Neural progenitor cell (in vitro differentiated cells): ENCODE measurements at places on chromosomes 7 and 10. TPM values are rescaled to one million over a fixed set of nuclear protein-coding genes. Genes with fewer than 3 reads are reported as not detected.

The UNCX gene
- total RNA-seq: not detected in 2 replicates

The GNAI1 gene
- total RNA-seq: 56.9 and 91.3 TPM in 2 replicates

The AGMO gene
- 0.30 and 0.59 TPM in 2 replicates for total RNA-seq

The CLDN4 gene
- total RNA-seq: 2.8 TPM in 1 of 2 replicates, not detected in the other

The HMX2 gene
- 0.15 and 0.21 TPM in 2 replicates for total RNA-seq

The MYL10 gene
- total RNA-seq: not detected in 2 replicates

The TRIM73 gene
- 0.17 and 4.4 TPM in 2 replicates for total RNA-seq

The FAM25C gene
- total RNA-seq: not detected in 2 replicates

The NPSR1 gene
- total RNA-seq: not detected in 2 replicates

DNA sequence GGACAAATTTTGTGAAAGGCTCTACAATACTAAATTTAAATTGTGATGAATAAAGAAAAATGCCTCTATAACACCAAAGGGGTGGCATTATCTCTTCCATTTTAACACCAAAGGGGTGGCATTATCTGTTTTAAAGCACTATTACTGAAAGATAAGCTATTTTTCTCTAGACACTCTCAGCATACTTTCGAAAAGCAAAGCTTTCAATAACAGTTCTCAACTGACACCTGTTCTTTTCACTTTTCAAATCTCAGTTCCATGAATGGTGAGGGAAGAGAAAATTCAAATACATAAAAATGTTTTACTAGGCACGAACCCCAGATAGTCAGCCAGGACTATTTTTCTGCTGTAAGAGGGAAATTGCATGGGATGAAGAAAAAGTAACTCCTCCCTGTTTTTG is 103.8 kb downstream of the CPEB3 start:
- H3K4me3 ChIP-seq: no peak overlapping the region
- no peaks in the 10 kb centered on the region for H3K27me3 ChIP-seq
- no peak overlapping the region for H3K27ac ChIP-seq

GRCh38 chr10:116668446-116668845 is 47.7 kb downstream of the PNLIPRP2 start:
- H3K27me3 ChIP-seq: no peaks in the 10 kb centered on the region
- DNase-seq: no peak
- H3K4me3 ChIP-seq: no peak overlapping the region
- H3K4me1 ChIP-seq: peaks cover 10% of the 10 kb centered on the region

GRCh38 chr7:99525713-99526440 is 21.4 kb downstream of the ZKSCAN5 start:
- peak; percentile 17 for DNase-seq
- H3K36me3 ChIP-seq: peaks cover 19% of the 10 kb centered on the region
- no peaks in the 10 kb centered on the region for H3K4me1 ChIP-seq

- H3K27ac ChIP-seq: no peak overlapping the region
- H3K4me1 ChIP-seq: no peaks in the 10 kb centered on the region
- H3K36me3 ChIP-seq: no peaks in the 10 kb centered on the region
- no peak overlapping the region for H3K4me3 ChIP-seq
- no peak for DNase-seq
These were observed 41.7 kb downstream of the PPP1R3C start for GRCh38 chr10:91590904-91591796.

- peaks cover 7% of the 10 kb centered on the region for H3K27me3 ChIP-seq
- H3K4me1 ChIP-seq: peaks cover 5% of the 10 kb centered on the region
- H3K27ac ChIP-seq: no peak overlapping the region
These were observed 52.3 kb upstream of the COL13A1 start for GRCh38 chr10:69749178-69750010.

DNA sequence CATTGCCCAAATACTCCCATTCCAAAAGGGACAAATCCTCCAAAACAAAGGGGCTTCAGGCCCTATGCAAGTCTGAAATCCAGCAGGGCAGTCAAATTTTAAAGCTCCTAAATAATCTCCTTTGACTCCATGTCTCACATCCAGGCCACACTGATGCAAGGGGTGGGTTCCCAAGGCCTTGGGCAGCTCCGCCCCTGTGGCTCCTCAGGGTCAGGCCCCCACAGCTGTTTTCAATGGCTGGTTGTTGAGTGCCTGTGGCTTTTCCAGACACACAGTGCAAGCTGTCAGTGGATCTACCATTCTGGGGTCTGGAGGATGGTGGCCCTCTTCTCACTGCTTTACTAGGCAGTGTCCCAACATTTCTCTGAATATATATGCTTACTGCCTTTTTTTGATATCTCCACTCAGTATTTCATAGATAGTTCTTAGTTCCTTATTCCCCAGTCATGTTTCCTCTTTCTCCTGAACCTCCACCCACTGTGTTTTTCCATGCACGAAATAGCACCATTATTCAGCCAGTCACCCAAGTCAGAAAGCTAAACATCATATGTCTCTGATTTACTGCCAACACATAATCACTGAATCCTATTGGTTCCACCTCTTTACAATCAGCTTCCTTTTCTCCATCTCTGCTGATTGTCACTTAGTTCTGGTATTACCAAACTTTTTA is 172.6 kb upstream of the CACNA2D1 start:
- no peak overlapping the region for H3K27ac ChIP-seq
- no peaks in the 10 kb centered on the region for H3K36me3 ChIP-seq
- no peak for DNase-seq
- H3K4me1 ChIP-seq: no peaks in the 10 kb centered on the region
- no peak overlapping the region for H3K4me3 ChIP-seq

GRCh38 chr7:106152313-106152665 is 40.2 kb upstream of the SYPL1 start:
- no peaks in the 10 kb centered on the region for H3K36me3 ChIP-seq
- no peak for DNase-seq
- no peaks in the 10 kb centered on the region for H3K4me1 ChIP-seq
- no peaks in the 10 kb centered on the region for H3K27me3 ChIP-seq
- no peak overlapping the region for H3K27ac ChIP-seq
- H3K4me3 ChIP-seq: no peak overlapping the region

GRCh38 chr7:67343572-67343971 is 346.9 kb downstream of the TYW1 start:
- no peak overlapping the region for H3K27ac ChIP-seq
- no peaks in the 10 kb centered on the region for H3K4me1 ChIP-seq
- no peaks in the 10 kb centered on the region for H3K36me3 ChIP-seq

DNA sequence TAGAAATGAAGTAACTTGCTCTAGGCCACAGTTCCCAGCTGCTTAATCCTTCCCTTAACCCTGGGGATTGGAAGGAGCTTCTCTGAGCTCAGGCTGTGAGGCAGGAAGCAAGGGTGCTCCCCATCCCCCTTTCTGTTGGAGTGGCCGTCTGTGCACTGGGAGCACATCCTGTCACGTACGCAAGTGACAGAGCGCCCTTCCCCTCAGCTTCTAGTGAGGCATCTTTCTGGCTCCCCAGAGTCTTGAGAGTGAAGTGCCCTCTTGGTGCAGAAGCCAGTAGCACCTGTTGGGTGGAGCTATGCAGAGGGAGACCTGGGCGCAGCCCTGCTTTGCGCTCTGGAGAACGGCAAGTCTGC is 47.8 kb downstream of the SHH start:
- no peaks in the 10 kb centered on the region for H3K27me3 ChIP-seq
- peaks cover 4% of the 10 kb centered on the region for H3K4me1 ChIP-seq
- H3K27ac ChIP-seq: no peak overlapping the region
- H3K4me3 ChIP-seq: no peak overlapping the region
- no peak for DNase-seq

DNA sequence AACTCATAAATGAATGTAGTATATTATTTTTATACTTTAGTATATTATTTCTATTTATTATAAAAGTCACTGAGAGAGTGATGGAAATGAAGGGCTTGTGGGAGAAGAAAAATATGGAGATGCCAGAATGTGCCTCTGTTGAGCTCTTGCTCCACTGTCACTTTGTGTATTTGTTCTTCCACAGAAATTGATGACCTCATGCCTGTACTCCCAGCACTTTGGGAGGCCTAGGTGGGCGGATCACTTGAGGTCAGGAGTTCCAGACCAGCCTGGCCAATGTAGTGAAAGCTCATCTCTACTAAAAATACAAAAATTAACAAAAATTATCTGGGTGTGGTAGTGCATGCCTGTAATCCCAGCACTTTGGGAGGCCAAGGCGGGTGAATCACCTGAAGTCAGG is 76.4 kb upstream of the STK17A start:
- H3K36me3 ChIP-seq: no peaks in the 10 kb centered on the region
- H3K27me3 ChIP-seq: no peaks in the 10 kb centered on the region
- no peak for DNase-seq

DNA sequence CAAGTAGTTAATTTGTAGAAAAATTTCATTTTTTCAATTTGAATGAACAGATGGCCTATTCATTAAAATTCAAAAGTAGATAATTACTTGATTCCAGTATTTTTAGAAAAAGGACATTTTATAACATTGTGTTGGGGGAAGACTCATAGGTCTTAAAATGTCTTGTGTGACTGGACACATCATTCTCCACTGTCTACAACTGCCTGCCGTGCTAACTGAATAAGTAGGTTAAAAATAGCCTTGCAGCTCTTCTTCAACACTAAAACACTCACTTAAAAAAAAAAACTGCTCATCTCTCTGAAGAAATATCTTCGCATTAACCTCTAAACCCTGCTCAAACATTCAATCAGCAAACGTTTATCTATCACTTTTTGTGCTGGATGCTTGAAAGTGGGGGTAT is 253.8 kb downstream of the CSTF2T start:
- no peak overlapping the region for H3K4me3 ChIP-seq
- no peak for DNase-seq
- no peaks in the 10 kb centered on the region for H3K36me3 ChIP-seq

DNA sequence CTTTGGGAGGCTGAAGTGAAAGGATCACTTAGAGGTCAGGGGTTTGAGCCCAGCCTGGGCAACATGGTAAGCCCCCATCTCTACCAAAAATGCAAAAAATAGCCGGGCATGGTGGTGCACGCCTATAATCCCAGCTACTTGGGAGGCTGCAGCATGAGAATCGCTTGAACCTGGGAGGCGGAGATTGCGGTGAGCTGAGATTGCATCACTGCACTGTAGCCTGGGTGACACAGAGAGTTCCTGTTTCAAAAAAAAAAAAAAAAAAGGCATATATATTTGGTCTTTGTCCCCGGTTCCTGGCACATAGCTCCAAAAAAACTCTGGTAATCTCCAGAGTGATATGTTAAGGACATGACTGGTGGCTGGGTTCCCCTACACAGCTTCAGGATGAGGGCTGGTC is 147.3 kb downstream of the SEC23IP start:
- no peak overlapping the region for H3K4me3 ChIP-seq
- no peak for DNase-seq
- no peaks in the 10 kb centered on the region for H3K36me3 ChIP-seq

DNA sequence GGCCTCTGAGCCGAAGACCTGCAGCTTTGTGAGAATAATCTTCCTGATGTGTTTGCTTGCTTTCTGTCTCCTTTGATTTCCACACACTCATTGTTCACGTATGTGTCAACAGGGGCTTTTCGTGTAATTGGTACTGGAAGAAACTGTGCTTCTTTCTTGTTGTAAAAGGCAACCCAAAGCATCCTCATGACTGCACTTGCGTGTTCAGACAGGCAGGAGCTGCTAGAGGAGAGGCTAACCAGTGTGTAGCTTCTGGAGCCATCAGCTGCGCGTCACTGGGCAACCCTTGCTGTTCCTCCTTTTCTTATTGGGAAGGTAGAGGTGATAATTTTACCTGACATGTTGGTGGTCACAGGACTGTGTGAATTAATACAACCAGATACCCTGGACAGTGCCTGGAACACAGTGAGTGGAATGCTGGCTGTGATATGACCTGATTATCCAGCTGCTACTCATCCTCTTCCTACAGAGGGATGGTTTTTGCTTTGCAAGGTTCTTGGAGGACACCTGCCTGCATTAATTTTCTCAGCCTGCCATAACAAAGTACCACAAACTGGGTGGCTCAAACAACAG is 213.0 kb downstream of the ABCA13 start:
- H3K36me3 ChIP-seq: no peaks in the 10 kb centered on the region
- H3K27ac ChIP-seq: no peak overlapping the region
- no peaks in the 10 kb centered on the region for H3K4me1 ChIP-seq
- no peak overlapping the region for H3K4me3 ChIP-seq
- H3K27me3 ChIP-seq: no peaks in the 10 kb centered on the region
- peak; percentile 28 for DNase-seq

DNA sequence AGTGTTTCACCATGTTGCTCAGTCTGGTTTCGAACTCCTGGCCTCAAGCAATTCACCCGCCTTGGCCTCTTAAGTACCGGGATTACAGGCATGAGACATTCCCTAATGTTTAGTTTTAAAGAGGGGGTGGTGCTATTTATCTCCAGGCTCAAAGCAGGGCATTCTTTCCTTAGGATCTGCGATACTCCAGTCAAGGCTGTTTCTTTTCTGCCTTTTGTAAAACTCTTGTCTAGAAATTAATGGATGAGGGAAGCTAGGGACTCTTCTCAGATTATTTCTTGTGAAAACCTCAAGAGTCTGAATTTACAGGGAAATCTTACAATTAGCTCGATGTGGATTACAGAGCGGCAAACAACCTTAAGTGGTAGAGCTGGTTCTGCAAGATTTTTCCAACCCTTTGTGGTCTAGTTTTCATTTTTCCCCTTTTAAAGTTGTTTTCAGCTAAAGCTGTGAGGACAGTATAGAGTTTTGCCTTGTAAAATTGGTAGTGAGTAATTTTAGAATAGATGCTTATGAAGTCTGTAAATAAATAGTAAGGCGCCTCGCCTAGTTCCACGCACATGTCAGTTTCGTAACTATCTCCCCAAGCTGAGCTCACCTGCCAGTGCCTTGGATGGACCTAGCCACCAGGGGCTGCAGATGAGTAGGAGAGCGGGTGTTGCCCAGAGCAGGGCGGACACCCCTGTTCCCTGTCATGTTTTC is 53.1 kb downstream of the CUX1 start:
- no peak overlapping the region for H3K4me3 ChIP-seq
- peaks cover 33% of the 10 kb centered on the region for H3K4me1 ChIP-seq
- peak; percentile 39 for DNase-seq
- peak overlapping the region; percentile 62 for H3K27ac ChIP-seq

- H3K27me3 ChIP-seq: peaks cover 23% of the 10 kb centered on the region
- peaks cover 13% of the 10 kb centered on the region for H3K4me1 ChIP-seq
- H3K4me3 ChIP-seq: no peak overlapping the region
- no peak for DNase-seq
These were observed 29.1 kb downstream of the FOXL3 start for GRCh38 chr7:318878-319661.

GRCh38 chr7:125563557-125563956 is 633.9 kb upstream of the POT1 start:
- H3K36me3 ChIP-seq: no peaks in the 10 kb centered on the region
- no peak overlapping the region for H3K4me3 ChIP-seq
- no peaks in the 10 kb centered on the region for H3K4me1 ChIP-seq
- DNase-seq: no peak
- no peak overlapping the region for H3K27ac ChIP-seq

DNA sequence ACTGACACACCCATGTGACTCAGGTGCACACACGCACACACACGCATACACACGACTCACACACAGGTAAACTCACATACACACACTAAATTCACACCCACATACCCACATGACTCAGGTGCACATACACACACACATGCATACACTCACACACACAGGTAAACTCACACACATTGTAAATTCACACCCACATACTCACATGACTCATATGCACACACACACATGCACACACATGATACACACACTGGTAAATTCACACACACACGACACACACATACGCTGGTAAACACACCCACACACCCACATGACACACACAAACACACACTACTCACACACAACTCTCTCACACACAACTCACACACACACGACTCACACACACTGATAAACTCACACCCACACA is 63.6 kb downstream of the TCERG1L start:
- H3K27ac ChIP-seq: no peak overlapping the region
- H3K4me3 ChIP-seq: no peak overlapping the region
- H3K36me3 ChIP-seq: no peaks in the 10 kb centered on the region
- peaks cover 28% of the 10 kb centered on the region for H3K4me1 ChIP-seq
- H3K27me3 ChIP-seq: no peaks in the 10 kb centered on the region
